ENCODE measurements at places on chromosomes 11 and 22.

GRCh38 chr22:25025491-25026400 lies 73.2 kb downstream of the KIAA1671 start:
- no peak for DNase-seq

DNA sequence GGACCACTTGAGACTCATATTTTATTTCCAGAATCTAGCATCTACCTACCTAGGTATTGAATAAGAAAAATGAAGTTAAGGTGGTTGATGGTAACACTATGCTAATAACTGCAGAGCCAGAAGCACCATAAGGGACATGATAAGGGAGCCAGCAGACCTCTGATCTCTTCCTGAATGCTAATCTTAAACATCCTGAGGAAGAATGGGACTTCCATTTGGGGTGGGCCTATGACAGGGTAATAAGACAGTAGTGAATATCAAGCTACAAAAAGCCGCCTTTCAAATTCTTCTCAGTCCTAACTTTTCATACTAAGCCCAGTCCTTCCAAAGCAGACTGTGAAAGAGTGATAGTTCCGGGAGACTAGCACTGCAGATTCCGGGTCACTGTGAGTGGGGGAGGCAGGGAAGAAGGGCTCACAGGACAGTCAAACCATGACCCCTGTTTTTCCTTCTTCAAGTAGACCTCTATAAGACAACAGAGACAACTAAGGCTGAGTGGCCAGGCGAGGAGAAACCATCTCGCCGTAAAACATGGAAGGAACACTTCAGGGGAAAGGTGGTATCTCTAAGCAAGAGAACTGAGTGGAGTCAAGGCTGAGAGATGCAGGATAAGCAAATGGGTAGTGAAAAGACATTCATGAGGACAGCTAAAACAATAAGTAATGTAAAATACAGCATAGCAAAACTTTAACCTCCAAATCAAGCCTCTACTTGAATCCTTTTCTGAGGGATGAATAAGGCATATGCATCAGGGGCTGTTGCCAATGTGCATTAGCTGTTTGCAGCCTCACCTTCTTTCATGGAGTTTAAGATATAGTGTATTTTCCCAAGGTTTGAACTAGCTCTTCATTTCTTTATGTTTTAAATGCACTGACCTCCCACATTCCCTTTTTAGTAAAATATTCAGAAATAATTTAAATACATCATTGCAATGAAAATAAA lies 2.1 kb downstream of the HBB start:
- no peak for DNase-seq

DNA sequence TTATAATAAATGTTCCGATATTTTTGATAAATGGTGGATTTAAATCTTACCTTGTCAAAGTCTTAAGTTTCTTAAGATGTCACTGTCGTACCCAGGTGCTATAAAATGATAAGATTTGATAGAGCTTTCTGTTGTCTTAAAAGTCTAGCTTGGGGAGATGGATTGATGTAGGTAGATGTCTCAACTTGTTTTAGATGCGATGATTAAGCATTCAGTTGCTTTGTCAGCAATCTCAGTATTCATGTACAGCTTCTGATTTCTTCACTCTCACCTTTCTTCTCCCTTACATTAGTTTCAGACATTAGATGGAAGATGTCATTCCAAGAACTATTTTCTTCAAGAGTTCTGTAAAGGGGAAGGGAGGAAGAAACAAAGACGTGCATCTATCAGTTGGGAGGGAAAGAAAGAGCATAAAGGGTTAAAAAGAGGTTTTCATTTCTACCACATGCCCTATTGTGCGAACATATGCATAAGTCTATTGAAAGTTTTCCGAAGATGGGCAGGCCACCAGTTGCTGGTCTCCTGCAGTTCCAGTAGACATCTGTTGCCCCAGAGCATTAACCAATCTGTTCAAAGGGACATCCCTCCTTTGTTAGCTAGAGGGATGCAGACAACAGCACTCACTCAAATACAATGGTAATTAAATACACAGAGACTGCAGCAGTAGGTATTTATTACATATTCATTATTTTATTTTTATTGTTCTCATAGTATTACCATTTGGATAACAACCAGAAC lies 38.4 kb downstream of the ZC3H12C start:
- DNase-seq, result no peak

DNA sequence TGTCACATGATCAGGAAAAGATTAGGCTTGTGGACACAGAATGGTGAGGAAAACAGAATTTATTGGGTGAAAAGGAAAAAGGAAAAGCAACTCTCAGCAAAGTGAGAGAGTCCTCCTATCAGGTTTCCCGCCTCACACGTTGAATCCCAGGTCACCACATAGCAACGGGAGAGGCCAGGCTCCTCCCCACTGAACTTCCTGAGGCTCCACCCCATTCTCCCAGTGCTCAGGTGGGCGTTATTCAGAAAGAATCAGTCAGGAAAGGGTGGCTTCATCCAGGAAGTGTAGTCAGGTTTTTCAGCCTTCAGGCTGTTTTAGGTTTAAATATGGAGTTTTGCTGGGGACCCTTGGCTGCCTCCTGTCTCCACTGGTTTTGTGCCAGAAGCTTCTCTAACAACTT lies 66.9 kb downstream of the SPON1 start:
- no peak for DNase-seq

DNA sequence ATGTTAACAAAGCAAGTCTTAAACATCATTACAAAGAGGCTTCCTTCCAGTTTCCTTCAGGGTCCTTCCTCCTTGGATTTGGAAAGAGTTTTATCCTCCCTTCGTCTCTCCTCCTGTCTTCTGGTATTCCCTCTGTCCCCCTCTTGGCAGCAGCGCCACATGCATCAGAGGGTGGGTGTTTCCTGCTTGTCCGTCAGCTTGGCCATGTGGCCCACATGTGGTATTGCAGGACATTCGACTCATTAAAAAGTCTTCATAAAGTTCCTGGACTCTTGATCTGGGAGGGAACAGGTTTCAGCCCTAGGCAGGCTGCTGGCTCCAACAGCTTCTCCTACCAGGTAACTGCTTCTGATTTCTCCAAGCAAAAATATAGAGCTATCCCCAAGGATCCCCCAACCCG lies 189.8 kb downstream of the CSNK2A3 start:
- no peak for DNase-seq

GRCh38 chr11:432501-433100 lies 9.2 kb downstream of the ANO9 start:
- DNase-seq, result no peak

- no peak for DNase-seq
These were observed 166.0 kb upstream of the RASSF10 start for GRCh38 chr11:12842933-12843636.

GRCh38 chr11:24253237-24253760 lies 243.6 kb upstream of the LUZP2 start:
- DNase-seq, result no peak

- DNase-seq, result no peak
These were observed 119.4 kb downstream of the TTC28 start for GRCh38 chr22:28560046-28560742.

GRCh38 chr11:18027475-18027874 lies 14.6 kb upstream of the SERGEF start:
- no peak for DNase-seq

All from esophagus squamous epithelium (tissue), 5 donors.